ENCODE measurements at places on chromosomes 12 and 14.

DNA sequence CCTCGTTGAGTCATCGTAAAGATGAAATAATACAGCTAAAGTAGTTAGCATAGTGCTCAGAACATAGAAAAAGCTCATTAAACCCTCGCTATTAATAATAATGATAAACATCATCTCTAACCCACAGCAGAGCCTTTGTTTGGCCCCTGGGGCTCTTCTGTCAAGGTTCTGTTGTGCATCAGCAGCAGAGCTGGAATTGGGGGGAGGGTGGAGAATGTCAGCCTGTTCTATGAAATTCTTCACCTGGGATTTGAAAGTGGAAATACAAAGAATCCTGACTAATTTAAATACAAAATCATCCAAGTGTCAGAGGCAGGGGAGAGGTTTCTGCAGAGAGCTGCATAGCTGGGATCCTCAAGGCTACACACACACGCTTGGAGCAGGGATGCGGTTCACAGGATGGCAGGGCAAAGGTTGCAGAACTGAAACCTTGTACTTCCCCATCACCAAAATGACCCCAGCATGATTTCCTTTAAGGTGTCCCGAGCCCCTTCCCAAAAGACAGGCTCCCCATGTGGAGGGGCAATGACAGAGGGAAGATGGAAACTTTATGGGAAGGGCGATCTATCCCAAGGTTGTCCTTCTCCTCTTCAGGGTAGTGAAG, 71.8 kb downstream of the DAD1 start:
- DNase-seq = no peak

DNA sequence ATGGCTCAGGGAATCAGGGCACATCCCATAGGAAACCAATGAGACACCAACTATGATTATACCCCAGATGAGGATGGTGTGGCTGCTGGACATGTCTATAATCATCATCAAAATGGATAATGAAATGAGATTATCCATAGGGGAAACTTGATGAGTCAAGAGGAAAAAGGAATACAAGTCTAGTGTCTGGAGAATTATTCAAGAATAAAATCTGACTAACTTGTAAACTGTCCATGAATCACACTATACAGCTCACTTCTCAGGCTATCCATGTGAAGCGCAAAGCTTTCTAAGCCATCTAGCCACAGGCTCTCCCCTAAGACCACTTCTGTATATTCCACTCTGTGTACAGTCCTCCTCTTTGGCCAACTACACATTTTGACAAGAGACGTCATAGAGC, 52.5 kb downstream of the DUSP16 start:
- no peak for DNase-seq

GRCh38 chr12:92794814-92795213, 92.0 kb downstream of the PLEKHG7 start:
- DNase-seq = no peak

DNA sequence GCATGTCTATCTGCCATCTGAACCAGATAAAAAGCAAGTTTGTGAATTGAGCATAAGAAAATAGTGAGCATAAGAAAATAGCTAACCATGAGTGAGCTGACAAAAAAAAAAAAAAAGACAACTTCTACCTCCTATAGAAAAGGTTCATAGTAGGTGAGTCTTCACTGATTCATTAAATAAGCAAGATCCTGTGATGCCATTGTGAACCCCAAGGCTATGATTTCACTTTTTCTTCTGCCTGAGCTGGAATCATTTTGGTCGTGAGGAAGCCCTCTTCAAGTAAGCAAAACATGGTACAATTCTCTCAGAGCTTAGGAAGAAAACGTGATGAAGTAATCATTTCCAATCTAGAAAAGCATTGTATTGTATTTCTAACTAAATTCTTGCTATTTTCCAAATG, 1.2 kb downstream of the PIK3C2G start:
- DNase-seq = no peak

DNA sequence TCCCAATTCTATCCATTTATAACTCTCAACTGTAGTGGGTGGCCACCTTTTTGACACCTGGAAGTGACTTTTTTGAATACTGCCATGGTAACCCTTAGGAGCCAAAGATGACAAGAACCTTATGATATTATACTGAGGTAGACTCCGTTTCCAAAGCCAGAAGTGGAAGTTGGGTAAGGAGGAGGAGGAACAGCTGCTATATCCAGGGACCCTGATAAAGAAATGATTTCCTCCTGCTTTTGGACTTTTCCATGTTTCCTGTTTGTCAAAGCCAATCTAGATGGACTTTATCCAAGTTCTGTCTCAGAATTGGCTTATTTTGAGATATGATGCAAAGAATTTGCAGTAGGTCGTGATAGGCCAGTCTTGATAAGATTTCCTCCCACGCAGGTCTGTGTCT, 14.3 kb downstream of the TRIM9 start:
- no peak for DNase-seq

- DNase-seq = no peak
Measured at GRCh38 chr12:79200176-79200575, 335.6 kb downstream of the SYT1 start.

DNA sequence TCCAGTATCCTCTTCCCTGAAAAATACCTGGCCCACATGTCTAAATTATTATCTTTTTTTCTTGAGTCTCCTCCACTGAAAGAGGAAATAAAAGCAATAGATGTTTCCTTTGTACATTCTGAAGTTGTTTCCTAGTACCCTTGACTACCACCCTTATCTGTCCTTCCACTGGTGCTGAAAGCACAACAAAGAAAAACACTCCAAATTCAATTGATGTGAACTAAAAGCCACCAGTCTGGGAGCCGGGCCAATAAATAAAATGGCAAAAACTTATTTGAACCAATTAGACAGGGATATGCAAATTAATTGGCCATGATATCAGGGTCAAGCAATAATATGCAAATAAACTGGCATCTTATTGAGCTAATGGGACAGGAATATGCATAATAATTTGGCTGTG, 330.5 kb downstream of the PAWR start:
- no peak for DNase-seq

GRCh38 chr12:122265886-122266229, 436 bp downstream of the VPS33A start:
- no peak for DNase-seq

GRCh38 chr12:111585690-111586089, 13.4 kb downstream of the ATXN2 start:
- DNase-seq = no peak

- no peak for DNase-seq
Measured at GRCh38 chr12:106074706-106075392, 63.9 kb downstream of the NUAK1 start.

- no peak for DNase-seq
Measured at GRCh38 chr14:26896447-26896846, 298.6 kb upstream of the NOVA1 start.
